ENCODE measurements at places on chromosomes 11 and 22.

DNA sequence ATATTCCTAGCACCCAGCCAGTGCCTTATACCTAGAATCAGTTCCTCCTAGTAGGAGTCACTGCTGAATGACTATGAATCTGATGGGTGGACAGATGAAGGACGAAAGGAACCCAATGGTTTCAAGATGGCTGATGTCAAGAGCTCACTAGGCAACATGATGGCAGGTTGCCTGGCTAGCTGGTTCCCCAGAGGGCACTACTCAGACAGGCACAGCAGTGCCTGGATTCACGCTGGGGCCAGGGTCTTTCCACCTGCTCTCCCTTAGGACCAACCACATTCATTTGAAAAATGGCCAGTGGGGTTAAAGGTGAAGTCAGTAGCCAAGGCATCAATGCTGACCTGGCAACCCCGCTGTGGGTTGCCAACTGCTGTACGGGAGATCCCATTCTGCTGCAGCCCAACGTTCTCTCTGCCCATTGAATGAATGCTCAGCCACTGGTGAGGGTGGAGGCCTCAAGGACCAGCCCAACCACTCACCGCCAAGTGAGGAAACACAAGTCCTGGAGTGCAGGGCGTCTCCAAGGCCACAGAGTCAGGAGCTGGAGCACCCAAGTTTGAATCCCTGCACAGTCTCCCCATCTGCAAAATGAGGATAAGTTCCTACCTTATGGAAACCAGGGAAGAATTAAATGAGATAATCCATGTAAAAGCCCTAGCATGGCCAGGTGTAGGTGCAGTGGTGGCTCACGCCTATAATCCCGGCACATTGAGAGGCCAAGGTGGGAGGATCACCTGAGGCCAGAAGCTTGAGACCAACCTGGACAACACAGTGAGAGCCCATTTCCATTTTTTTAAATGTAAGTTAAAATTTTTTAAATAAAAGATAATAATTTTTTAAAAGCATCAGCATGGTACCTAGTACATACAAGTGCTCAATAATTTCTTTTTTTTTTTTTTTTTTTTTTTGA is 12.4 kb downstream of the MYH9 start:
- no peak for DNase-seq

- peak; percentile 11 for DNase-seq
These were observed 442 bp downstream of the COPB1 start for GRCh38 chr11:14499178-14499559.

- no peak for DNase-seq
These were observed at the start of gene CASP5 for GRCh38 chr11:105023003-105023402. Gene CASP5 (minus strand): TSS chr11:105023168. CDS start chr11:105023136, 32 bp downstream.

- peak; percentile 90 for DNase-seq
These were observed 88.4 kb downstream of the UBASH3B start for GRCh38 chr11:122743949-122744348.

- no peak for DNase-seq
These were observed 768.3 kb upstream of the ARHGAP42 start for GRCh38 chr11:99918761-99919160.

DNA sequence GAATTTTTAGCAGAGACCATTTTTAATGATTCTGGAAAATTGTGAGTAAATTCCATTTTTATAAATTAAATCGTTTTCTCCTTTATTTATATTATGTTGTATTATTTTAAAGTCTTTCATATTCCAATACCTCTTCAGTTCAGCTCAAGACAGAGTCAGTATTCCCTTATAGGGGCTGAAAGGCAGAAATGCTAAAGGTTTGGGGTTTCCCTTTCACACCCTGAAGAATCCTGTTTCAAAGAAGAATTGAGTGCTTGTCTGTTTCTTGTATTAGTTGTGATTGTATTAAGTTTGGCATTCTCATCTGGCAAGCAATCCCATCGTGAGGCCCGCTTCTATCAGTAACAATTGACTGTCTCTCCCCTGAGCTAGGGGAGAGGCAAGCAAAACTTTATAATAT is 57.4 kb downstream of the PACSIN2 start:
- no peak for DNase-seq

DNA sequence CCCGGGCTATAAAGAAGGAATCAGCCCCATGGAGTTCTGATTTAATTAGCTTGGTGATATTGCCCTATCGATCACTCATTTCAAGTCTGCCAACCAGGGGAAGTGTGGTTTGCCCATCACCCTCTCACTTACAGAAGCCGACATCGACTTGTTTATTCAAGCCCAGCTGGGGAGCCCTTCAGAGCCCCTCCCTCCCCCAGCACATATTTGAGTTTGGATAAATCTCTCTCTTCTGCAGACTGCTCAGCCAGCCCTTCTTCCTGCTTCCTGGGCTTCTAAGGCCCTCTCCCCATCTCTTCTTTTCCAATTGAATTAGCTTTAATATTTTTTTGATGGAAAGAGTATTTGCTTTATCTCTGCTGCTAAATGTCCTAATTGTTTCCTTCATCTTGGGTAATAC is 299.0 kb downstream of the MIAT start:
- DNase-seq, result no peak

DNA sequence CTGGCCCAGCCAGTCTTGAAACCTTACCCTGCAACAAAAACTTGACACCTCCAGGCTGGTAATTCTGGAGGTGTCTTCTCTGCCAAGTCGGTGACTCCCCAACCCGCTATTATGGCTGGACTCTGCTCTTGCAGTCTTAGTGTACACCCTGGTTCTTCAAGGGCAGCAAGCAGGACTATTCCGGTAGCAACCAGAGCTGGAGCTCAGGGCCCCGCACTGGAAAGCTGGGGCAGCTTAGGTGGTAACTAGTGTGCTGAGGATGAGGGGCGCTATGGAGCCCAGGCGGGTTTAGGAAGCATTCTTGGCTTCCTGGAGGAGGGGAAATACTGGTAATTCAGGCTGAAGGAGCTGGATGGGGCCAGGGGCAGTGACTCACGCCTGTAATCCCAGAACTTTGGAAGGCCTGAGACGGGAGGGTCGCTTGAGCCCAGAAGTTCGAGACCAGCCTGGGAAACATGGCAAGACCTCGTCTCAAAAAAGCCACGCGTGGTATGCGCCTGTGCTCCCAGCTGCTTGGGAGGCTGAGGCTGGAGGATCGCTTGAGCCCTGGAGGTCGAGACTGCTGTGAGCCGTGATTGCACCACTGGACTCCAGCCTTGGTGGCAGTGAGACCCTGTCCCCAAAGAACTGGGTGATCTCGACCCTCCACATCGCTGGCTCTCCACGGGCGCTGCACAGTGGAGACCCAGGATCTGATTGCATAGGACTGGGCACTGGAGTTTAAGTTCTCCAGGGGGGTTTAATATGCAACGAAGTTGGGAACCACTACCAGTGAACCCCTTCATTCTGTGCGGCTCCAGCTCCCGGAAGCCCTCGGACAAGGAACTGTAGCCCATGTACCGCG is 10.6 kb upstream of the AIFM3 start:
- no peak for DNase-seq

DNA sequence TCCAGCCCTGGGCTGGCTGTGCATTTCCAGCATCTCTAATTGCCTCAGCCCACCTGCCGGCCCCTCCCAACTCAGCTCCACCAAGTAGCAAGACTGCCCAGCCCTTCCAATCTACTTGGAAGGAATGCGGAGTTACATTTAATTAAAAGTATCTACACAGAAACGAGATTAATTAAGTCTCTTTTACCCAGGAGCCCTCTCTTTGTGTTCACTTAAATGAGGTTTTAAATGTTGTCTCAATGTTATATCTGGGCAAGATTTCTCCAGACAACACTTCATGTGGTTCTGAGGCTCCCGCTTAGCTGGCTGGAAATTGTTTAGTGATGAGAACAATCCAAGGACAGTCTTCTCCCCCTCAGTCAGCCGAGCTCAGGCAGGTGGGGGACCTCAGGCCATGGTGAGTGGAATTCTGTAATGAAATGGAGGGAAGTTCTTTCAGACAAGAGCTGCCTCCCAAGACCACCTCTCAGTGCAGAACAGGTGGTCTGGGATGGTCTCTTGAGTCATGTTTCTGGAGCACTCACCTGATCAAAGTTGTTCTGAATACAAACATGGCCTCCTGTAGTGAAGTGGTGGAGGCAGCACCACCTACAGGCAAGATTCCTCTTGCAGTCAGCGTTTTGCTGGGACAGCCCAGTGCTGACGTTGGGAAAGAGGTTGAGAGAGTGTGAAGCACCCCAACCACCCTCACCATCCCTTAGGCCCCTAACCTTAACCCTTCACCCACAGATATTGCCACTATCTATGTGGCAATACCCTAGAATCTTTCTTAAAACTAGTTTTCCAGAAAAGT is 371.6 kb downstream of the CADM1 start:
- no peak for DNase-seq
